ENCODE measurements at places on chromosomes 4 and X.

- no peak for DNase-seq
Measured at GRCh38 chr4:48970471-48970921, 15.6 kb upstream of the CWH43 start.

DNA sequence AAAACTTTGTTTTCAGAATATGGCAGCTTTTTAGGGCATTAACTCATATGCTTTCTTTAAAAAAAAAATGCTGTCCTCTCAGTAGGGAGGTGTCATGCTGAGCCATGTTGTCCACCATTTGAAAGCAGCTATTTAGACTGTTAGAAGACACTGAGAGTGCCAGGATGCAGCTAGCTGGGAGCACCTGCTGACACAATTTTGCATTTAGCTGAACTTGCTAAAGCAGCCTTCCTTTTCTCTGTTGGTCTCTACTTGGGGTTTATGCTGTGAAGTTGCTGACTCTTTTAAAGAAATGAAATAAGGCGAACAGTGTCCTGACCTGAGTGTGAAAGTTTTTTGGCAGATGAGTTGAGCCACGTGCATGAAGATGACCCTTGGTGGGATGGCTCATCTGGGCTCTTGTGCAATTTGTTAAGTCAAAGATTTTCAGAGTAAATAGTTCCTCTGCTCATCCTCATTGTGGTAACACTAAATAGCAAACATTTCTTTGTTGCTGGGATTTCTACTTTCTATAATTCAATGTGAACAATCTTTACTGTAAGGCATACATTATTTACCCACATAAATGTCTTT is 64.5 kb downstream of the CDS1 start:
- no peak for DNase-seq

GRCh38 chr4:130393642-130394041 is 1297.7 kb downstream of the C4orf33 start:
- DNase-seq = no peak

- no peak for DNase-seq
Measured at GRCh38 chr4:98626350-98626749, 32.1 kb downstream of the TSPAN5 start.

DNA sequence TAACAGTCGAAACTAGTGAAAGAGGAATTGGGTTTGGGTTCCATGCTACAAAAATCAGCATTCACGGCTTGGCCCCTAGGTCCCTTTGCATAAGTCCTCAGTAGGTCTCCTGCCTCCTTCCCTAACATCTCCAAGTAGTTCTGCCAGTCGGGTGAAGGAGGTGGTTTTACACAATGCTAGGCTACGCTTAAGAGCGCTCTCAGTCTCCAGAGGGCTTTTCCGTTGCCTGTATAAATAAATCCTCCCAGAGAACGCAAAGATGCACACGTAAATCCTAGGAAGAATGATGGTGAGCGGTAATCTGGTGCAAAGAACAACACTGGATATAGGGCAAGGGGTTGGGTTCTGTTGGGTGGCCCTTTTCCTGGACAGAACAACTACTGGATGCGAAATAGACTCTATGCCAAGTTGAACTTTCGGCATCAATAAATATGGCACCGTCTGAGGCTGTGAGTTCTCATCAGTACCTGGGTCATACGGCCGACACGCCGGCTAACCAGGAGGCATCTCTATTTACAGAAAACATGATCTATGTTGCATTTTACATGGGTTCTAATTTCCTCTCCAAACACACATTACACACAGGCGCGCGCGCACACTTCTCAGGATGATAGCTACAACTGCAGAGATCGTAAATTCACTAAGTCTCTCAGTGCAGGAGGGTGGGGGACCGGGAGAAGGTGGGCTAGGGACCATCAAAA is 1.3 kb downstream of the CAMK2D start:
- DNase-seq = no peak

GRCh38 chrX:78958419-78959116 is 13.4 kb downstream of the P2RY10 start:
- no peak for DNase-seq

- DNase-seq = no peak
Measured at GRCh38 chrX:54043541-54044125, 640 bp downstream of the PHF8 start.

DNA sequence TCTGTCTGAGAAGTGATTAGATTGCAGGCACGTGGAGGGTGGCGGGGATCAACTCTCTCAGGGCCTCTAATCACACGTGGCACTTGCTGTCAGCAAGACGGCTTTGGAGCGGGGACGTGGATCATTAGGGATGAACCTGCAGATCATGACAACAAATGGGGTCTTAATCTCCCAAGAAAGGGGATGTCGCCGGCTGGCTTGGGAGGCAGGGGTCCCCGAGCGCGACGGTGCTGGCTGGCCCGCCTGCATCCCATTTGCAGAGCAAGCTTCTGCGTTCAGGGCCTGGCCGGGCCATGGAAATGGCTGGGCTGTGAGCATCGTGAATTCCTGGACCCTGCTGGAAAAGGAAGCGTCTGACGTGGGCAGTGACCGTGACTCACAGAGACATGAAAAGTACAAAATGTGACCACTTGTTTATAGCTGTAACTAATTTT is 85.1 kb upstream of the SHOX start:
- DNase-seq = no peak

GRCh38 chr4:106898621-106899230 is 137.4 kb downstream of the DKK2 start:
- peak; percentile 4 for DNase-seq

GRCh38 chrX:118780509-118780908 is 43.1 kb upstream of the ZCCHC12 start:
- DNase-seq = no peak

DNA sequence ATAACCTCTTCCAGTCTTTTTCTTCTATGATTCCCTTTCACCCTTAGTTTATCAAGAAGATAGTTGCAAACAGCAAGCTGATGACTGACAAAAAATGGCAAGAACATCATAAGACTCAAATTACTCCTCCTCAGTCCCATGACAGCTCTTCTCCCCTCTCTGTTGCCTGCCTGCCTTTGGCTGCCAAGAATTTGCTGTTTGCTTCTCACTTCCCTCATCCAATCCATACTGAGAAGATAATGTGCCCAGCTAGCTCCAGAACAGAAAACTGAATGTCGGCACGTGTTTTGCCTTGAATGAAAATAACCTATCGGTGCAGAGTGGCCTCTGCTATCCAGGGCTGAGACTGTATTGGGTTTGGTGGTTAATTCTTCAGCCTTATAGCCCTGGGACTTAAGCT is 192.1 kb downstream of the PPARGC1A start:
- DNase-seq = no peak

- DNase-seq = peak; percentile 32
Measured at GRCh38 chrX:154411981-154412340, 622 bp downstream of the TAFAZZIN start.

GRCh38 chrX:17596061-17596460 is 141.2 kb upstream of the SCML1 start:
- DNase-seq = no peak

DNA sequence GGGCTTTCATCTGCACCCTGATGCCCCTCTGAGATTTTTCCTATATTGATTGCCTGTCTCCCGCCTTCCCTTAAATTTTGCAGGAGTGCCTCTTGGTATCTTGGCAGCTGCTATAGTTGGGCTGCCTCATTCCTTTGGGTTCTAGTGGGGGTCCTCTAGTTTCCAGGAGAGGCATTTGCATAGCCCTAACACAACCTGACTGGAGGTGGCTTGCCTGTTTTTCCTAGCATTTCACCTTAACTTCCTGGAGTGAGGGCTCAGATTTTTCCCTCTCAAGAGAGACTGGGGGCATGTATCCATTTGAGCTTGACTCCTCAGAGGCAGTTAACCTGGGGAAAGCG is 46.0 kb downstream of the UGT2A3 start:
- no peak for DNase-seq
